ENCODE measurements at places on chromosomes 6 and 20.

DNA sequence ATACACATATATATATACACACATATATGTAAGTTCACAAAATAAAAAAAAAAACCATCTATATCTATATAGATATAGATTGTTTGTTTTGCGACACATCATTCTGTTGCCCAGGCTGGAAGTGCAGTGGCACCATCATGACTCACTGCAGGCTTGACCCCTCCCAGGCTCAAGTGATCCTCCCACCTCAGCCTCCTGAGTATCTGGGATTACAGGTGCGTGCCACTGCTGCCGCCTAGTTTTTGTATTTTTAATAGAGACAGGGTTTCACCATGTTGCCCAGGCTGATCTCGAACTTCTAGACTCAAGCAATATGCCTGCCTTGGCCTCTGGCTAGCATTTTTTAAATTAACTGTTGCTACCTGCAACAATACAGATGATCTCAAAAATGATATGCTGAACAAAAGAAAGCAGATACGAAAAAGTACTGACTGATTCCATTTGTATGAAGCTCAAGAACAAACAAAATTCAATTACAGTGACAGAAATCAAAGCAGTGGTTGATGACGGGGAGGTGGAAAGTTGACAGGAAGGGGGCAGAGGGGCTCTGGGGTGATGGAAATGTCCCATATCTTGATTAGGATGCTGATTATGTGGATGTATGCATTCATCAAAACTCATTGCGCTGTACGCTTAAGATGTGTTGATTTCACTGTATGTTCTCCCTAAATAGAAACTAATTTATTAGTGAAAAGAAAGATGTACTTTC, 49.6 kb downstream of the ATXN1 start:
- H3K4me3 ChIP-seq = peak overlapping the region; percentile 8
- no peaks in the 10 kb centered on the region for H3K36me3 ChIP-seq
- no peaks in the 10 kb centered on the region for H3K27me3 ChIP-seq
- peaks cover 24% of the 10 kb centered on the region for H3K4me1 ChIP-seq

GRCh38 chr6:138004430-138005287, 102.6 kb downstream of the PERP start:
- H3K36me3 ChIP-seq = no peaks in the 10 kb centered on the region
- H3K27ac ChIP-seq = no peak overlapping the region
- DNase-seq = peak; percentile 62
- no peaks in the 10 kb centered on the region for H3K27me3 ChIP-seq

DNA sequence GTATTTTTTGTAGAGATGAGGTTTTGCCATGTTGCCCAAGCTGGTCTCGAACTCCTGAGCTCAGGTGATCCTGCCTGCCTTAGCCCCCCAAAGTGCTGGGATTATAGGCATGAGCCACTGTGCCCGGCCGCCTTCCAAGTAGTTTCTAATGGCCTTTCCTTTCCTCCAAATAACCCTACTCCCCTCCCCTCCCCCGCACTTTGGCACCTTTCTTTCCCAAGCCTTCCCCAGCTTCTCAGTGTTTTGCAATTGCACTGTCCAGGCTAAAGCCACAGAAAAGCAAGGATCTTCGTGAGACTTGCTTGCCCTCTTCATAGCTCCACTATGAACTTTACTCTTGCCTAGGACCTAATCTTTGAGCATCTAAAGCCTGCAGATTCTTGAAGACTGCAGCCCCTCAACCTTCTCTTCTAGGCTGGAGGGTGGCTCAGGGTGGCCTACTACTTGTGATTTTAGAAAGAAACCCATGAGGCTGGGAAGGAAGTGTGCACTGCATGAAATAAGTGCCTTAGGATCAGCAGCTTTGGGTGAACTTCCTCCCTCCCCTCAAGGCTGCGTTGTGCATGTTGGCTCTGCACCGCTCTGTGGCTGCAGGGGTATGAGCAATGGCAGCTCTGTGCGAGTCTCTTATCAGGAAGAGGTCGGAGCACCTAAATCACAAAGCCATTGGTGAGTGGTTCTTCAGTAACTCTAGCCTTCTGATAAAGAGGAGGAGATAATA, 152.4 kb upstream of the SNX9 start:
- no peak overlapping the region for H3K27ac ChIP-seq
- no peaks in the 10 kb centered on the region for H3K36me3 ChIP-seq
- H3K27me3 ChIP-seq = no peaks in the 10 kb centered on the region
- no peak overlapping the region for H3K4me3 ChIP-seq
- DNase-seq = no peak
- H3K4me1 ChIP-seq = peaks cover 3% of the 10 kb centered on the region

DNA sequence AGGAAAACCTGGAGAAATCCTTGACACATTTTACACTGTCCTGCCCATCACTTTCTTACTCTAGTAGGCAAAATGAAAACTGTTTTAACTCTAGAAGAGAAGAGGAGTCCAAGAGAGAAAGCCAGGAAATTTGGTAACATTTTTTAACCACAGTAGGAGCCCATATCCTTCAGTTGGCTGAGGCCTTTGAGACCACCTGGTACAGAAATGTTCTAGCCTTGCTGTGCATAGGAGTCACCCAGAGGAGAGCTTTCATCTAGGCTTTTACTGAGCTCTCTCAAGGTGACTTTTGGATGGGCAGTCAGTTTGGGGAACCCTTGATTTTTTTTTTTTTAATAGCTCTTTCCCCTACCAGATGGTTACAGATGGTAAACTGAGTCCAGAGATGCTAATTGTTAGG, 25.0 kb downstream of the LRRN4 start:
- H3K4me1 ChIP-seq = no peaks in the 10 kb centered on the region
- DNase-seq = no peak
- H3K27ac ChIP-seq = no peak overlapping the region

Measured in natural killer cell (primary cell).